ENCODE measurements at places on chromosomes 1 and 21.

GRCh38 chr21:35390013-35390776 is 341.1 kb upstream of the RUNX1 start:
- DNase-seq, result no peak

DNA sequence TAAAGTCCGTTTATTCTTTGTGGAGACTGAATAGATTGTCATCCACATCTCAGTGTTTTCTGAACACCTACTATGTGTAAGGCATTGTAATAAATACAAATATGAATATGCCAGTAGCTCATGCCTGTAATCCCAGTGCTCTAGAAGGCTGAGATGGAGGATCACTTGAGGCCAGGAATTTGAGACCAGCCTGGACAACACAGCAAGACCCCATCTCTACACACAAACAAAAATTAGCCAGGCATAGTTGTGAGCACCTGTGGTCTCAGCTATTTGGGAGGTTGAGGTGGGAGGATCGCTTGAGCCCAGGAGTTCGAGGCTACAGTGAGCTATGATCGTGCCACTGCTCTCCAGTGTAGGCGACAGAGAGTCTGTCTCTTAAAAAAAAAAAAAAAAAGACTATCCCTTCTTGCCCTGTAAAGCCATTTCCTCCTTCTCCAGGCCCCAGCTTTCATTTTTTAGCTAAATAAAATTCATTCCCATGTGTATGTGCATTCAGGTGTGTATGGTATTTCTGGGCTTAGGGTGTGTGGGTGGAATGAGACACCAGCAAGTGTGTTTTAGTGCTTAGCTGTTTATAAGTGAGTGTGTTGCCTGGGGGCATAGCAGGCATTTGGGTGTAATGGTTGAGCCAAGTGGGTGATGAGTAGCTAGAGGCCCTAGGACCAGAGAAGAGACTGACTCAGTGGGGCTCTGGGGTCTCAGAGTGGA is 7.8 kb downstream of the CELSR2 start:
- no peak for DNase-seq

DNA sequence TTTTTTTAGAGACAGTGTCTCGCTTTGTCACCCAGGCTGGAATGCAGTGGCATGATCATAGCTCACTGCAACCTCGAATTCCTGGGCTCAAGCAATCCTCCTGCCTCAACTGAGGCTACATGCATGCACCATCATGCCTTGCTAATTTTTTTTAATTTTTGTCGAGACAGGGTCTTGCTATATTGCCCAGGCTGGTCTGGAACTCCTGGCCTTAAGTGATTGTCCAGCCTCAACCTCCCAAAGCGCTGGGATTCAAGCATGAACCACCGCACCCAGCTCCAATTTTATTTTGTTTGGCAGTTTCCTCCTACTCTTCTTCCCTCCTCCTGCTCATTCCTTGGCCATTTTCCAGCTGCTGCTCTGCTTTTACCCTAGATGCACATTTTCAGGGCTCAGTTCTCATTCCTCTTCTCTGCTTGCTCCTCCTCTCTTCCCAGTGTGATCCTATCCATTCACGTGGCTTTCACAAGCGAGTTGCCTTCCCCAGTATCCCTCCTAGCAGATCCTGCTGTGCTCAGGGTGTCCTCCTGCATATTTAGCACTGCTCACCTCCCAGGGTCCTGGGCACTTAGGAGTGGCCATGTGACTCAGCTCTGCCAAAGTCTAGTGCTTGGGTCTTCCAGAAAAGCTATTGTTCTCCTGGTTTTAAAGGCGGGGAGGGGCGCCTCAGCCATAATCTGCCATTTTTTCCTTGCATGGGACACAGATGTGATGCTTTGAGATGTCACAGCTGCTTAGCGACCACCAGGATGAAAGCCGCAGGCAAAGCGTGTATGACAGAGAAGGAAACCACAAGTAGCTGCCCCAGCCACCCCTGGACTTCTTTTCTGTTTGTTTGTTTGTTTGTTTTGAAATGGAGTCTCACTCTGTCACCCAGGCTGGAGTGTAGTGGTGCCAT is 33.7 kb downstream of the PSEN2 start:
- no peak for DNase-seq

DNA sequence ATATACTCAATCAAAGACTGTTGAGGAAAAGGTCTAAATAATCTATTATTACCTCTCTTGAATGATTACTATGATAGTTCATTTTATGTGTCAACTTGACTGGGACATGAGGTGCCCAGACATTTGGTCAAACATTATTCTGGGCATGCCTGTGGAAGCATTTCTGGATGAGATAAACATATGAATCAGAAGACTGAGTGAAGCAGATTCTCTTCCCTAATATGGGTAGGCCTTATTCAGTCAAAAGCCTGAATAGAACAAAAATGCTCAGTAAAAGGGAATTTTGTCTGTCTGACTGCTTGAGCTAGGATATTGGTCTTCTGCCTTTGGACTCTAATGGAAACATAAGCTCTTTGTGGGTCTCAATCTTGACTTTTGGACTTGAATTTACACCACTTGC is 73.3 kb upstream of the SOX13 start:
- no peak for DNase-seq

DNA sequence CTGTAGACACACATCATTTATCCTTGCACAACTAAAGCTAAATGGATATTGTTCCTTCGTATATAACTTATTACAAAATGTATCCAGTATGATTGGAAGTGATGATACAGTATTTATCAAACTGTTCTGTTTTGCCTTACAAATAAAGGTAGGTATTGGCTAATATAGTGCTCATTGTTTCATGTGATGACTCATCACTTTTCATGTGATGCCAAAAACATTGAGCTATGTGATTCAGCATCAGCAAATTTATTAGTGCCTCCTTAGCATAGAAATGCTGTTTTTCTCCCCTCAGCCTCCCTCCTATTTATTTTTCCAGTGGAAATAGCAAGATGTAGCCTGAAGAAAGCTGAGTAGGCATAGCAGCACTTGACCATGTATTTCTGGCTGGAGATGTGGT is 228.6 kb upstream of the LYPLAL1 start:
- no peak for DNase-seq

GRCh38 chr1:247639381-247639981 is 34.1 kb downstream of the OR2G3 start:
- DNase-seq, result no peak
